ENCODE measurements at places on chromosomes 3 and 15.

DNA sequence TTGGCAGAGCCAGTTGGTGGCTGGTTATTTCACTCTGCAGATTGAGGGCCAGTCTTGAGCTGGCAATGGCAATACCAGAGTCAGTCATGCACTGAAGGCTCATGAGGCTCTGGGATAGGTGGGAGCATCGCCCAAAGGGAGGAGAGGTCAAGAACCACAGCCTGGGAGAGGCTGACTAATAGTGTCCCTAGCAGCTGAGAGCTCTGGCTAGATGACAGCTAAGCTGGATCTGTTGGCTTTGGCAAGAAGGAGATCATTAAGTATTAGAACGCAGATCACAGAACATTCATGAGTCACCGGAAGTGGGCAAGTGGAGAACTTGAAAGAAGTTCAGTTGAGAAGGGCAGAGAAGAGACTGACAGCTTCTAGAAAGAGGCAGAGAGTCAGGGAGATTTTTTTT, 521.1 kb downstream of the NR2F2 start:
- ATAC-seq: no peak

GRCh38 chr3:125033135-125033534, 22.7 kb downstream of the HEG1 start:
- ATAC-seq: no peak

DNA sequence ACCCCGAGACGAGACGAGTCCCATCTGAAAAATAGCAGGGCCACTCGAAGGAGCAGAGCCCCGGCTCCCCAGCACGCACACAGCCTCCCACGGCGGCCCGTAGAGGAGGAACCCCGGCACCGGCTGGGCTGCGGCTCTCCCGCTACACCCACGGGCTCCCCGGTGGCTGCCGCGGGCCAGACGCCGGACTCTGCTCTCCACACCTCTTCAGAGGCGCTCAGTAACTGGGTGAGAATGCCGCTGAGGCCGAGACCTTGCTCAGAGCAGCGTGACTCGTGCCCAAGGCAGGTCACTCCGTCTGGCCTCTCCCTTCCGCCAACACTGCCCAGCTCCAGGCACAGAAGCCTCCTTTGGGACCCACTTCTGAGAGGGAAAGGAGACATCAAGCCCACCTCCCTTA, 34.4 kb downstream of the TNK2 start:
- no peak for ATAC-seq

GRCh38 chr15:95883064-95883463, 447.4 kb upstream of the NR2F2 start:
- ATAC-seq: no peak

DNA sequence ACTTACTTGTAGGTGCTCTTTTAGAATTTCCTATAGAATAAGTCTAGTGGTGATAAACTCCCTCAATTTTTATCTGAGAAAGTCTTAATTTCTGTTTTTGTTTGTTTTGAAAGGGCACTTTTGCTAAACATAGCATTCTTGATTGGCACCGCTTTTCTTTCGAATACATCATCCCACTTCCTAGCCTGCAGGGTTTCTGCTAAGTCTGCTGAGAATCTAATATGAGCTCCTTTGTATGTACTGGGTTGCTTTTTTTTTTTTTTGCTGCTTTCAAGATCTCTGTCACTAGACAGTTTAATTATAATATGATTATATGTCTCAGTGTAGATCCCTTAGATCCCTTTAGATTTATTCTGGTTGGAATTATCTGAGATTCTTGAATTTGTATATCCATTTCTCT, 21.5 kb downstream of the PFN2 start:
- no peak for ATAC-seq

- ATAC-seq: peak; percentile 19
Measured at GRCh38 chr3:15050405-15051092, 14.6 kb downstream of the MRPS25 start.

DNA sequence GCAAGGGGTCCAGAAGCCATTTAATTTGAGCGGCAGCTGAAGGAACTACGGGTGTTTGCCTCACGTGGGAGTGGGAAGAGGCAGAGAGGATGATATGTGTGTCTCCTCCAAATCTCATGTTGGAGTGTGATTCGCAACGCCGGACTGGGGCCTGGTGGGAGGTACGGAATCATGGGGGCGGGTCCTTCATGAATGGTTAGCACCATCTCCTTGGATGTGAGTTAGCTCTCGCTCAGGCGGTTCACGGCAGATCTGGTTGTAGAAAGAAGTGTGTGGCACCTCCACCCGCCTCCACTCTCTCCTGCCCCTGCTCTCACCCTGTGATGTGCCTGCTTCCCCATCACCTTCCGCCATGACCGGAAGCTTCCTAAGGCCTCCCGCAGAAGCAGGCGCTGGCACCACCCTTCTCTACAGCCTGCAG, 25.4 kb downstream of the XXYLT1 start:
- ATAC-seq: no peak

- no peak for ATAC-seq
Measured at GRCh38 chr15:52706091-52706490, 26.9 kb upstream of the ATOSA start.

- ATAC-seq: no peak
Measured at GRCh38 chr3:190086191-190086590, 34.5 kb downstream of the P3H2 start.

DNA sequence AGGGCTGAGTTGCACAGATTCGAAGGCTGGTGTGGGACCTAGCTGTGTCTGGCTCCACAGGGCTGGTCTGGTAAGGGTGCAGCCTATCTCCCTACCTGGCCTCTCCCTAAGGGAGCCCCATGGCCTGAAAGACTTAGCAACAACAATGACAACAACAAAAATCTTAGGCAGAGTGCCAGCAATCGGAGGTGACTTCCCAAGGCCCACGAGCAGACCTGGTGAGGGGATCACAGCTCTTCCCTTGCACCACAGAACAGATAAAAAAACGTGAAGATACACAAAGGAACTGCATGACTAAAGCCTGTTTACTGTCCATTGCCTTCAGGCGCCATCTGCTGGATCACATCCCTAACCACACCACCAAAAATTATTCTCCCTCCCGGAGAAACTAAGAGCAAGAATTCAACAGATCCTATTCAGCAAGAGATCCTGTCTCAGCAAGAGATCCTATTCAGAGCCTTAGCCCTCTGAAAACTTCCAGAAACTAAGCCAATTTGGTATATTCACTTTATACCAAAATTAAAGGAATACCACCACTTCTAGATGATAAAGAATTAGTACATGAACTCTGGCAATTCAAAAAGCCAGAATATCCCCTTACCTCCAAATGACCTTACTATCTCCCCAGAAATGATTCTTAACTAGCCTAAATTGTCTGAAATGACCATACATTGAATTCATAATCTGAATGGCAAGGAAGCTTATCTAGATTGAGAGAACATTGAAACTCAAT, 24.1 kb upstream of the OR5K4 start:
- peak; percentile 72 for ATAC-seq

- ATAC-seq: no peak
Measured at GRCh38 chr15:68666120-68666811, 87.5 kb downstream of the CORO2B start.

DNA sequence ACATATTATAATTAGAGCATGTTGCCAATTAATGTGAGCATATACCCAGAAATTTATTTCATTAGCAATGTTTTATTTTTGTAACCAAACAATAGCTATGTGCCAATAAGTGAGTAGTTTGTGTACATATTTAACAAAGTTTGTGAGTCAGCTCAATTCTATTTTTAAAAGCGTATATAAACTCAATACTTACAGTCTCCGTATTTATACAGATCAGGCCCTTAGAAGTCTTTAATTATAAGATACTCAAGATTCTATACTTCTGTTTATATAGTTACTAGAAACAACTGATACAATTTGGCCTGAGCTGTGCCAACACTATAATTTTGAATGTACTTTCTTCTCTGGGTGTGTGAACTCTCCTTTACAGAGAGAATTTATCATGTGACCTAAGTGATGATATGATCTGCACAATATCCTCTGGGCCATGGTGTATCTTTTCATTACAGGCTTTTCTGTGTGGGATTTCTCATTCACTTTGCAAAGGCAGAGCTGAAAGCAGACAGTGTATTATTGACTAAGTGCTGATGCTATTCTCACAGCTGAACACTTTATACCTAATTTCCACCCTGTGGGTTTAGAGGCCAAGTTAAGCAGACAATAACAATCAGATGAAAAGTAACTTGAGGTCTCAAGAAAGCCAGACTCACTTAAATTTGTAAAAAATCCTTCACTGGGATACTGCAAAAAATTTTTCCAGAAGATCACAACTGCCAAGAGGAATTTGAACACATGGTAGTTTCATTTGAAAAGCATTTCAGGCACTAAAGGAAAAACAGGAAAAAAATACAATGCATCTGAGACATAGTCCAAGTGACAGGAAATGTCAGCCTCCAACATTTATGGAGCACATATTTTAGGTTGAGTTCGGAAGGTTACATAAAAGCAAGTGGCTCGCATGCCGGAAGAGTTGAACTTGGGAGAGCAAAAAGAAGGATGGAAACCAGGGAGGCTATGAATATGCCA, 277.9 kb upstream of the SEMA6D start:
- ATAC-seq: no peak

- peak; percentile 14 for ATAC-seq
Measured at GRCh38 chr3:40309925-40310695, 603 bp downstream of the EIF1B start.

GRCh38 chr3:186849374-186849975, 7.0 kb downstream of the ADIPOQ start:
- ATAC-seq: no peak

GRCh38 chr3:194259982-194260766, 91.0 kb downstream of the CPN2 start:
- ATAC-seq: peak; percentile 40

DNA sequence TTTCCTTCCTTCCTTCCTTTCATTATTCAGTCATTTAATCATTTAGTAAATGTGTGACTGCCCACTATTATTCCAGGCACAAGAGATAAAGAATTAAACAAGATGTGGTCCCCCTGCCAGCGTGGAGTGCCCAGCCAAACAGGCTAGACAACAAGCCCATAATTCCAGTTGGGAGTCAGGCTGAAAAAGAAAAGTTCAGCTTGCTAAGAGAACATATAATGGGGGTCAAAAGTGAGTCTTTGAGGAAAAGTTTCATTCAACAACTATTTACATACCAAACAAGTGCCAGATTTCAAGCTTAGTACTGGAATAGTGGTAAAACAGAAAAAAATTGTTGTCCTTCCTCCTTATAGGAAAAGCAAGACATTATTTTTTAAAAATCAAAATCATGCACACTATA, 523.7 kb downstream of the TAFA4 start:
- ATAC-seq: no peak

DNA sequence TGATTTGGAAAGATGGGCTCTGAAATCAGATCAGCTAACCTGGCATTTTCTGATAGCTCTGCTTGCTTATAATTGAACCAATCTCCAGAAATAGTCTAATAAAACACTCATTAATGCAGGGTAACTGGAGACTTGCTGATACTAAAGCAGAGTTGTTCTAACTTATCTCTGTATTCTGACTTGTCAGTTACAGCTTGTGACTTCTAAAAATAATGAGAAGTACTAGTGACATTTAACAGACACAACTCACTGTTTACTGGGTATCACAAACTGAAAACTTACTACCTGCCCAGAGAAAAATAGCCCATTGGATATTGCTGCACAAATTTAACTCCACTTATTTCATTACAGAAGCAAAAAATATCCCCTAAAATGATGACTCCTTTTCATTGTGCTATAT, 24.0 kb upstream of the TRPM7 start:
- no peak for ATAC-seq

- ATAC-seq: no peak
Measured at GRCh38 chr15:57708047-57708446, 1.5 kb downstream of the POLR2M start.

DNA sequence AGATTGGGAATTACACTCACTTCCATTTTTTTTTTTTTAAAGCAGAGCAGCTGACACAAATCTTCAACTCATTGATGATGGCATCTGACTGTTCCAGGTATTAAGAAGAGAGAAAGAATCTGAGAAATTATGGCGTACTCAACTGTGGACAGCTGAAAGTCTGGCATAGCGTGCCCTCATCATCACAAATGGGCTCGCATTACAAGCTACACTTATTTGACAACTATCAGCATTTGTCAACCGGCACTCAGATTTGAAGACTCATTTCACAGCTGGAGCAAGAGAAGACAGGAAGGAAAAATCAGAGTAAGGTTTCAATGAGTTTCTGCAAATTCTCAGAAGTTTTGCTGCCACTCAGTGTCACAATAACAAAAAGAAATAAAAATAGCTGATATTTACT, 235.9 kb downstream of the ATP8B4 start:
- ATAC-seq: no peak

GRCh38 chr3:117647435-117647834, 937.9 kb downstream of the TUSC7 start:
- ATAC-seq: no peak

- ATAC-seq: no peak
Measured at GRCh38 chr15:53453253-53454105, 306.0 kb downstream of the WDR72 start.

DNA sequence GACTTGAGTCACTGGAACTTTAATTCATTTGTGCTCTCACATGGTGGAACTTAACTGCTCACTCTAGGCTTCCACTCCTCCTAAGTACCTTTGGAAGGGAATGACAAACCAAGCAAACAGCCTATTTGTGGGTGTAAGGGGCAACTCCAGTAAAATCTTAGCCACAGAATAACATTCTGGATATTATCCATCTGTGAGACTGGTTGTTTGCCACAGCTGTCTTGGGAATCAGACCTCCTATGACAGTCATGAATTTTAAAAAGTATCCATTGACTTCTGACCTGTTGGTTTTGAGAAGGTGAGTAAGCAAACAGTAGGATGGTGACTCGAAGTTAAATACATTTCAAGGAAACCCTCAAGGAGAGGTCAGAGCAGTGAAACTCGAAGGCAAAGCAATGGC, 147.3 kb upstream of the CDIN1 start:
- no peak for ATAC-seq

- peak; percentile 99 for ATAC-seq
Measured at GRCh38 chr3:33032938-33033337, 64.0 kb downstream of the GLB1 start.

- peak; percentile 59 for ATAC-seq
Measured at GRCh38 chr3:49723296-49723627, 489 bp downstream of the GMPPB start.

- no peak for ATAC-seq
Measured at GRCh38 chr15:76533995-76534394, 197.4 kb downstream of the ISL2 start.

GRCh38 chr15:77024273-77025082, 29.6 kb downstream of the PSTPIP1 start:
- ATAC-seq: peak; percentile 57

GRCh38 chr3:128007033-128007424, 45.2 kb upstream of the SEC61A1 start:
- no peak for ATAC-seq

DNA sequence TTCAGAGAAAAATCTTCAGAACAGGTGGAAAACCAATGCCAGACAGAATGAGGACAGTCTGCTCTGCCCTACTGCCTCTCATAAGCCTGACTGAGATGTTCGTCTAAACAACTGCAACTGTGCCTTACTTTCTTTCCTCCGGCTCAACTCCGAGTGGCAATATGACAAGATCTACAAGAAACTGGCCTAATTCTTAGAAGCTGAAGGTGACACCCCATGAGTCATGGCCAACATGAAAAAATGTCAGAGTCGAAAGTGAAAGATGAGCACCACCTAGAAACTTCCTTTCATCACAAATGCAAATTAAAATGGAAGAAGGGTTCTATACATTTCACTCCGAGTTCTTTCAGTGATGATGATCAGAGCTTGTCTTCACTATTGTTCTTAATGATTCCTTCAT, 12.9 kb downstream of the PCYT1A start:
- peak; percentile 53 for ATAC-seq

- ATAC-seq: peak; percentile 78
Measured at GRCh38 chr3:40580494-40581091, 55.8 kb downstream of the ZNF621 start.
